CMK (cell line): ENCODE measurements at places on chromosomes 7 and 10.
A peak's percentile ranks its signal among the peaks of the same experiment; 100 is the strongest.

- DNase-seq = no peak
Observed at GRCh38 chr10:101601541-101601940, 13.4 kb downstream of the DPCD start.

GRCh38 chr7:99196536-99197258 is 11.2 kb downstream of the KPNA7 start:
- DNase-seq = no peak

DNA sequence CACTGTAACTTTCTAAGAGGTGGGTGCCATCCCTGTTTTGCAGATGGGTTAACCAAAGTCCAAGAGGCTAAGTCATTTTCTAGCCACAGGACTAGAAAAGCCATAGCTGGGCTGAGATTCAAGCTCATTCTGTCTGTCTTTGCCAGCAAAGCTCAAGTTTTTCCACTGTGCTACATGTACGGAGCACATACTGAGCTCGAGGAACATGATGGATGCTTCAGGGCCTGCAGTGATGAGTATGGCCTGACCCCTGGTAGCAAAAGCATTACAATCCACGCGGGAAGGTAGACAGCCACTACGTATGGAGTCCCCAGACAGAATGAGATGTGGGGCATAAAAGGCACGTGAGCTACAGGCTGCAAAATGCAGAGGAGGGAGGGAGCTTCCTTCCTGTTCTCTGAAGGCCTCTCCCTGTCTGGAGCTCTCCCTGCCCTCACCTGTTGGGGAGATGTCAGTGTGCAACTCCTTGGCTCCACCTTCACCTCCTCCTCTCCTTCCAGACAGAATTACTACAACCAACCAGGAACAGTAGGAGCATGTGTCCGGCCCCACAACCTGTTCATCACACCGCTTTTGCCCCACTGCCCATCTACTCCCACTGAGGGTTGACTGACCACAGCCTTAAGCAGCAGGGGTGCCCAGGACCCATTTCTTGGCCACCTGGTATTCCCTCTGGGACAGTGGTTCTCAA is 16.4 kb downstream of the ITPRIP start:
- no peak for DNase-seq

DNA sequence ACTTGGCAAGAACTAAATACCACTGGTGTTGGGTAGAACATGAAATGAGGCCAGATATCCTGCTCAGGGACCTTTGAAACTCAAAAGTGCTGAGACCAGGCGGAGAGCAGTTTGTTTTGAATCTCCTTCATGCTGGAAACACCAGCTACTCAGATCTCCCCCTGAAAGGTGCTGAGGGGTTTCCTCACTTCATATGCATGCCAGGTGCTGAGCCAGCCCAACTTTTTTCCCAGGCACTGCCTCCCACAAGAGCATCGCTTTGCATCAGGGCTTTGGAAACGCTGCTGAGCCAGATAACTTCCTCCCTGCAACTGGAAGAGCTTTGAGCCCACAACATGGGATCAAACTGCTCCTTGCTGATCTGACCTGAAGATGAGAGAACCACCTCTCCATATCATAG is 13.7 kb downstream of the NPTX2 start:
- no peak for DNase-seq

DNA sequence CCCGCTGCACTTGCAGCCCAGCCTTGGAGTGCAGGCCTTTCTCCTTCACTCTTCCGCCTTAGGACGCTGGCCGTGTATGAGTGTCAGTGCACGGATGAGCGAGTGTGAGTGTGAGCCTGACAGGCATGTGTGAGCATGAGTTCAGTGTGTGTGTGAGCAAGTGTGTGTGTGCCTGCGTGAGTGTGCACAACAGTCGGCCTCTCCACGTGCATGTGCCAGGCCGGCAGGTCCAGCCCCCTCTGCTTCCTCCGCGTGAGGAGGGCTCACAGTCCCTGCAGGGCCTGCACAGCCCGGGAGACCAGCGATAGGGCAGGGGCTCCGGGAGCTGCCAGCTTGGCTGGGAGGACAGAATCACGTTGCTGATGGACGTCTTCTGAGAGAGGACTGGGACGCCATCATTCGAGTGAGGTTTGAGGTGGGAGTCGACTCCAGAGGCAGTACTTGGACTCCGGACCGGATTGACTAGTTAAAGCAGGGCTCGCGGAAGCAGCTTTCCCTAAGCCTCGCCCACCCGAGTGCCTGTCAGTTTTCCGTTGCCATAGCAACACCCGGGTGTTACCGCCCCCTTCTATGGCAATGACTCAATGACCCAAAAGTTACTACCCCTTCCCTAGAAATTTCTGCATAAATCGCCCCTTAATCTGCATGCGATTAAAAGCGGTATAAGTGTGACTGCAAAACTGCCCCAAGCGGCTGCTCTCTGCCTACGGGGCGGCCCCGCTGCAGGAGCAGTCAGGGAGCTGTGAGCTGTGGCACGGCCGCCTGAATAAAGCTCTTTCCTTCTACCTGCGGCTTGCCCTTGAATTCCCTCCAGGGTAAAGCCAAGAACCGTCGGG is 19.6 kb upstream of the CFAP46 start:
- no peak for DNase-seq

DNA sequence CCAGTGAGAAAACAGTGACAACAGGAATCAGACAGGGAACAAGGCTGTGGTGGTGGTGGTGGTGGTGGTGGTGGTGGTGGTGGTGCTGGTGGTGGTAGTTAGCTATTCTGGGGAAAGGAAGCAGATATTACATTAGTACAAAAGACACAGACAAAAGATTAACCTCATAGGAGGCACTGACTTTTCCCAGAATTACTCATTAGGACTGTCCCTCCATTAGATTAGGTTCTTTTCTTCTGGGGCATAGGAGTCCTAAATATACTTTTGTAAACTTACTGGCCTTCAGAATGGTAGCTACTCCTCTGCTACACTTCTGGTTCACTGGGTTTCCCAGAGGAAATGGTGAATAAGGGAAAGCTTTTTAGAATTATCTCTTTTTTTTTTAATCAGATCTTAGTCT is 156.6 kb upstream of the SEMA3D start:
- no peak for DNase-seq

DNA sequence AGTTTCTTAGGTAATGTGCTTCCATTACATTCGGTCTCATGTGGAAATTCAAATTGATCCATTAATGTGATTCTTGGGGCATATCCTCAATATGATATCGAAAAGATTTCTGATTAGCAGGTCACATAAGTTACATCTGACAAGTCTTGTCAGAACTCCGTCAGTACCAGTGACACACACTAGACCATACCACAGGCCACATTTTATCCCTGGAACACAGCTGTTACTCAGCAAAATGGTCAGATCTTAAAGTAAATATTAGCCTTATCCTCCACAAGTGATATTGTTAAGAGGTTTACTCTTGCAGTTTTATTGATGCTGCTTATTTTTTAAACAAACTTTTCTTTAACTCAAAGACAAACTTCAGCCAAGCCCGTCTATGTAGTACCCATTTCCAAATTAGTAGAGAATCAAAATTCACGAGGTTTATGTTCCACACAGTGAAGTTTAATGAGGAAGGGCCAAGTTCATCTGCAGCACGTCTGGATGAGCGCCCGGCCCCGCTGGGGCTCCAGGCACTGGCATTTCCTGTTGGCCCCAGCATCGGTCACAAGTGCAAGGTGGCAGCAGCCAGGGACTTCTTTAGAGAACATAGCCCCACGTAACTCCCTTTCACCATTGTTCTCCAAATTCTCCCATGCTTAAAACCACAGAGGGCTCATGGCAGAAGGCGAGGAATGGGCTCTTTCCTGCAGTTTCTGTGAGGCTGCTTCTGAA is 132.2 kb downstream of the VIPR2 start:
- DNase-seq = no peak

GRCh38 chr7:104536956-104537355 is 208.6 kb downstream of the LHFPL3 start:
- DNase-seq = no peak

- no peak for DNase-seq
Observed at GRCh38 chr10:125700355-125700911, 17.5 kb upstream of the TEX36 start.

- DNase-seq = no peak
Observed at GRCh38 chr10:32408690-32409089, 37.2 kb upstream of the CCDC7 start.

- DNase-seq = no peak
Observed at GRCh38 chr10:84685047-84685660, 356.8 kb downstream of the CCSER2 start.

DNA sequence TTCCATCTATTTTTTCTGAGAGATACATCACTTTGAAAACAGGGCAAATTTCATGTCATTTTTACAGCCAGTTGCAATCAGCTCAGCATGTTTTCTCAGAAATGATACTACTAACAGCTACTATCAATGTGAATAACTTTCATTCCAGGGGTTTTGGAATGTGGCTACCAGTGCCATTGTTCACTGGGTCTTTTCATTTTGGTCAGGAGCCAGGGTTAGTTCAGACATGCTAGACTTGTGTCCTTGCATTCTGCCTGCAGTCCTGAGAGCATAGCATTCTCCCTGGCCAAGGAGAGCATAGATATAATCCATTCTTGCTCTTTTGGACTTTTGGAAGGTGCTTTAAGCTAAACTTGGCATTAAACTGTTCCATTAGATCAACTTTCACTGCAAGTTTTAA is 160.9 kb upstream of the NEBL start:
- no peak for DNase-seq

GRCh38 chr7:23454881-23455526 is 15.3 kb downstream of the IGF2BP3 start:
- DNase-seq = no peak

- DNase-seq = no peak
Observed at GRCh38 chr10:97723001-97723400, 9.5 kb downstream of the MARVELD1 start.

- DNase-seq = no peak
Observed at GRCh38 chr10:11147722-11148121, 130.1 kb downstream of the CELF2 start.

GRCh38 chr7:22934473-22935065 is 79.4 kb downstream of the HYCC1 start:
- no peak for DNase-seq

DNA sequence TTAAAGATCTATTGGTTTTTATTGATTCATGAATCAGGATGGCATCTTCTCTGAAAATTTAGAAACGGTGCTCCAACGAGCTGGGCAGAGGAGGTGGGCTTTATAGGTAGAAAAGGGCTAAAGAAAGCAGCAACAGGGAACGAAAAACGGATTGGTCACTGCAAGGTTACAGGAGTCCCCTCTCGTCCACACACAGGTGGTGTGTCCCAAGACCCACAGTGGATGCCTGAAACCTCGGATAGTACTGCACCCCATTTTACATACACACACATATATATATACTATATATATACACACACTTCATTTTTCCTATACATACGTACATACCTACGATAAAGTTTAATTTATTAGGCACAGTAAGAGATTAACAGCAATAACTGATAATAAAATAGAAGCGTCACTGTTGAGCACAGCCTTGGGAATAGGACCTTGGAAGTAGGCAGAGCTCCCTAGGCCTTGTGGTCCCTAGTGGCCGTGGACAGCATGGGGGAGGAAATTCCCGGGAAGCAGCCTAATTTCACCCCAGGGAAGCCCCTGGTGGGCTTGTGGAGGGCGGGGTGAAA is 737 bp upstream of the NUB1 start:
- DNase-seq = no peak

GRCh38 chr10:120453319-120453718 is 3.7 kb upstream of the PLPP4 start:
- no peak for DNase-seq

DNA sequence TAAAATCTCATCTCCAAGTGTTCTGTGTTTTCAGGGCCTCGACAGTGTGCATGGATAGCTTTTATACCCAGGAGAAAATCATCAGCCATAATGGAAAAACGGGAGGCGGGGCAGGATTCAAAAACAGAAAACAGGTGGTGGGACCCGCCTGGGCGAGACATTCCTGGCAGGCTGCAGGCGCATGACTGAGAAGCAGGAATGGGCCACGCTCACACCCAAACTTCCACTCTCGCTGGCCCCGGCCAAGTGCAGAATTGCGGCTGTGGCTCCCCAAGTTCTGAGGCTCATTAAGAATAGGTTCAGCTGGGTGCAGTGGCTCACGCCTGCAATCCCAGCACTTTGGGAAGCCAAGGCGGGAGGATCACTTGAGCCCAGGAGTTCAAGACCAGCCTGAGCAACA is 60.6 kb downstream of the C10orf143 start:
- DNase-seq = no peak

- DNase-seq = no peak
Observed at GRCh38 chr7:91355695-91356435, 91.6 kb downstream of the FZD1 start.

GRCh38 chr7:11424006-11424405 is 408.0 kb downstream of the THSD7A start:
- no peak for DNase-seq

GRCh38 chr10:536935-537334 is 152.5 kb downstream of the DIP2C start:
- DNase-seq = no peak

- peak; percentile 30 for DNase-seq
Observed at GRCh38 chr10:84264611-84265141, 19.8 kb downstream of the RGR start.
